Fibroblast of skin of right biceps (primary cell): ENCODE measurements at places on chromosomes 13 and 19.
A peak's percentile ranks its signal among the peaks of the same experiment; 100 is the strongest.

DNA sequence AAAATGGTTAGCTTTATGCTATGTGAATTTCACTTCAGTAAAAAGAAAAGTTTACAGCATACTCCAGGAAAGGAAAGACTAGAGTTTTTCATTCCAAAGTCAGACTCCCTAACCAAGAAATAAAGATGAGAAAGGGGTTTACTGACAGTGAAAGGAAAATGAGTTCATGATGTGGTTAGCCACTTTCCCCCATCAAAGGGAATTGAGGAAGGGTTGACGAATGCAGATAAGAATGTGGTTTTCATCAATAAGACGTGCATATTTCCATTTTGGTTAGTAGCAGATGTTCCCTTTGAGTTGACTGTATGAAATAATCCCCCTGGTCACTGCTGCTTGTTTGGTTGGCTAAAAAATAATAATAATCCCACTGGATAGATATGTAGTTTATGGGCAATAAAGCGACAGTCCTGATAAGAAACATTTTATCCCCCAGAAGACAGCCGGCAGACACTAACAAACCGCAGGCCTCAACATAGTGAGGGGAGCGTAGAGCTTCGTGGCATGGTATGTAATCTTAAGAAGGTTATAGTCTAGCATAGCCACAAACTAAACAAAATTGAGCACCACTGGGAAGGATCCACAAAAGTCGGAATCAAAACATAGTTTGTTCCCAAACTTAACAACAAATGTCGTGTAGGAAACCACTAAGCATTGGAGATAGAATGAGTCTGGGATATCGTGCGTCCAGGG is 114.8 kb downstream of the COL4A2 start:
- peak; percentile 94 for DNase-seq

DNA sequence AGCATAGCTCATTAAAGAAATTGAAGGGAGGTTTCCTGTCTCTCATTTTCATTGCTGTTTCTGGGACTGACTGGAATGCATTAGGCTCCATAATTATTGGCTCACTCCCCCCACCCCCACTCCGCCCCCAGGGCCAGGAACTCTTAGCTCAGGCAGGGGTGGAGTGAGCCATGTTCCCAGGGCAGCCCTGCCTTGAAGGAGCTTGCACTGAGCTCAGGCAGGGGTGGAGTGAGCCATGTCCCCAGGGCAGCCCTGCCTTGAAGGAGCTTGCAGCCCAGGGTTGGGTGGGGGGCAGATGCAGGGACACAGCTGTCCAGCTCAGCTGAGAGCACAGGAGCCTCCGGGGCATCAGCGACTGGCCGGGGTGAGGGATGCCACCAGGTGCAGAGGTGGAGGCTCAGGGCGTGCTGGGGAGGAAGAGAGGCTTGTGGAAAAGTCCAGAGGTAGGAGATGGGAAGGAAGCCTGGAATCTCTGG is 39.1 kb upstream of the TFDP1 start:
- peak; percentile 63 for DNase-seq

- no peak for DNase-seq
These were observed 45.4 kb upstream of the POMP start for GRCh38 chr13:28613562-28613961.

DNA sequence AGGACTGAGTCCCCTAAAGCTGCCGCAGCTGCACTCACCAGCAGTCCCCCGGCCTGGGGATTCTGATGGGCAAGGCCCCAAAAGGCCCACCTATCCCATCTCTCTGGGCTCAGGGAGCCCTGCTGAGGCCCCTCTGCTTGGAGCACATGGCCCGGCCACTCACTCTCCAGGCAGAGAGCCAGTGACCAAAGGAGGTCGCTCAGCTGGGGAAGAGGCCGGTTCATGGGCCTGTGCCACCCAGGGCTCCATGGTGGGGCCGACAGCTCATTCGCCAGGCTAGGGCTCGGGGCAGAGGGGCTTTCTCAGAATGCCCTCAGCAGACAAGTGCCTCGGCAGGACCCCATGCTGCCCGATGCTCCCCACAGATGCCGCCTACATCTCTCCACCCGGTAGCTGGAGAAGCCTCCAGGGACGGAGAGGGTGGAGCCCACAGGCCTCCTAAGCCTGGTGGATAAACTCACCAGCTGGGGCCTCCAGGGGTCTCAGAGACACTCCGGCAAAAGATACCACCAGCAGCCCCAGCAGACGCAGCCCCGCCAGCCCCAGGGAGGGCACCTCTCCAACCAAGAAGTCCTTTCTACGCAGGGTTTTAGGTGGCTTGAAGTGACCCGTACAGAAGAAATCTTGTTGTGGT is 54.4 kb downstream of the MLLT1 start:
- no peak for DNase-seq
